ENCODE measurements at places on chromosomes 6 and 20. TPM values are rescaled to one million over a fixed set of nuclear protein-coding genes. Genes with fewer than 3 reads are reported as not detected.

DNA sequence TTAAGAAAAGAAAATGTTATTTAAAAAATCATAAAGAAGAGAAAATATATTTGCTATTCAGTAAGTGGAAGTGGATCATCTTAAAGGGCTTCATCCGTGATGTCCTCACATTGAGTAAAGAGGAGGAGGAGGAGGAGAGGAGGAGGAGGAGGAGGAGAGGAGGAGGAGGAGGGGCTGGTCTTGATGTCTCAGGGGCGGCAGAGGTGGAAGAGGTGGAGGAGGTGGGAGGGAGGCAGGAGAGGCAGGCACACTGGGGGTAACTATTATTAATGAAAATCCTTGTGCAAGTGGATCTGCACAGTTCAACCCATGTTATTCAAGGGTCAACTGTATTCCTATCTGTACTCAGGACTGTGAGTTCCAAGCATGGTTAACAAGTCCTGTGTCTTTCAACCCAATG is 47.0 kb upstream of the EDN1 start:
- H3K4me3 ChIP-seq, result no peak overlapping the region
- H3K36me3 ChIP-seq, result no peaks in the 10 kb centered on the region
- DNase-seq, result no peak
- H3K4me1 ChIP-seq, result no peaks in the 10 kb centered on the region
- H3K27ac ChIP-seq, result no peak overlapping the region

DNA sequence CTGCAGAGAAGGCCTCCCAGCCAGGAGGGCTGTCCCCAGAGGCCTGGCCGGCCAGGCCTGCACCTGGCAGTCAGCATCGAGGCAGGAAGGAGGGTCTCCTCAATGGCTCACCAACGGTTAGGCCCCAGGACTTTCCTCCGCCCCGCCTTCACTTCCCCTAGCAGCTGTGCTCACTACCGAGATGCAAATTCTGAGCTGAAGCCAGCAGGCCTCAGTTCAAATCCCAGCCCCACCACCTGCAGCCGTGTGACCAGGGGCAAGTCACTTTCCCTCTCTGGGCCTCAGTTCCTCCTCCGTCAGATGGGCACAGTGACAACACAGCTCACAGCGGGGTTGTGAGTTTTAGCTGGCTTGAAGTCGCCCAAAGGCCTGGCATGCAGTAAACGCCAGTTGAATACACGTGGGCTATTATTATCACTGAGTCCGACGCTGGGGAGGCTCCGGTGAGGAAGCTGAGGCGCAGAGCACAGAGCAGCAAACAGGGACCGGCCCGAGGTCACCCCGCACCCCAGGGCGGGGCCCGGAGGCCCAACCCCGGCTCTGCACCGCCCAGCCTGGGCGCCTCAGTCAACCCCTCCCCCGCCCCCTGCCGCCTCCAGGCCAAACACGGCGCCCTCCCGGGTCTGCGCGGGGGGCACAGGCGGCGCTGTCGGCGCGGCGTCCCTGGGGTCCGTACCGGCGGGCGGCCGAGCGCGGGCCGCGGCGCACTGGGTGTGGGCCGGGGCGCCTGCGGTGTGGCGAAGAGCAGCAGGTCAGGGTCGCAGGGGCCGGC is 671 bp downstream of the E2F1 start:
- DNase-seq, result no peak
- H3K27me3 ChIP-seq, result no peaks in the 10 kb centered on the region
- H3K4me1 ChIP-seq, result peaks cover 5% of the 10 kb centered on the region
- no peak overlapping the region for H3K27ac ChIP-seq

BEND6 gene
- 0.27 TPM for total RNA-seq

DNA sequence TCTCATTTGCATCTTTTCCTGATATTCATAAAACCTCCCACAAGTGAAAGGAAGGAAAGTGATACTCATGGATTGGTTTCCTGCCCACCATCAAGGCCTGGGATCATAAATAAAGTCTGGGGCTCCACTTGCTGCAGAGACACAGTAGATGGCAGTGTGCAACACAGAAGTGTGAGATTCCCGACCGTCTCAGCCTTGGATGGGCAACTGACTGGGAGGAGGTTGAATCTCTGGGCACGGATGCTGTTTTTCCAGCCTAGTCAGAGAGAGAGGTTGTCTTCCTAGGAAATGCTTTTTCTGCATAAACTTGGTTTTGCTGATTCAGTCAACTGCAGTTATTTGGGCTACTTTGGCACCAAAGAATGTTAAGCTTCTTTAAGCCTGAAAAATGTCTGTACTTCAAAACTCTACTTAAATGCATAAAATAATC is 9.9 kb upstream of the RFPL4B start:
- no peaks in the 10 kb centered on the region for H3K36me3 ChIP-seq
- peak; percentile 8 for DNase-seq
- no peak overlapping the region for H3K27ac ChIP-seq

GNAS gene
- 716 TPM for total RNA-seq

- H3K36me3 ChIP-seq, result no peaks in the 10 kb centered on the region
- no peak for DNase-seq
- H3K27ac ChIP-seq, result no peak overlapping the region
- no peak overlapping the region for H3K4me3 ChIP-seq
- peaks cover 4% of the 10 kb centered on the region for H3K27me3 ChIP-seq
Measured at GRCh38 chr20:58216334-58216733, 12.1 kb downstream of the ANKRD60 start.

DNA sequence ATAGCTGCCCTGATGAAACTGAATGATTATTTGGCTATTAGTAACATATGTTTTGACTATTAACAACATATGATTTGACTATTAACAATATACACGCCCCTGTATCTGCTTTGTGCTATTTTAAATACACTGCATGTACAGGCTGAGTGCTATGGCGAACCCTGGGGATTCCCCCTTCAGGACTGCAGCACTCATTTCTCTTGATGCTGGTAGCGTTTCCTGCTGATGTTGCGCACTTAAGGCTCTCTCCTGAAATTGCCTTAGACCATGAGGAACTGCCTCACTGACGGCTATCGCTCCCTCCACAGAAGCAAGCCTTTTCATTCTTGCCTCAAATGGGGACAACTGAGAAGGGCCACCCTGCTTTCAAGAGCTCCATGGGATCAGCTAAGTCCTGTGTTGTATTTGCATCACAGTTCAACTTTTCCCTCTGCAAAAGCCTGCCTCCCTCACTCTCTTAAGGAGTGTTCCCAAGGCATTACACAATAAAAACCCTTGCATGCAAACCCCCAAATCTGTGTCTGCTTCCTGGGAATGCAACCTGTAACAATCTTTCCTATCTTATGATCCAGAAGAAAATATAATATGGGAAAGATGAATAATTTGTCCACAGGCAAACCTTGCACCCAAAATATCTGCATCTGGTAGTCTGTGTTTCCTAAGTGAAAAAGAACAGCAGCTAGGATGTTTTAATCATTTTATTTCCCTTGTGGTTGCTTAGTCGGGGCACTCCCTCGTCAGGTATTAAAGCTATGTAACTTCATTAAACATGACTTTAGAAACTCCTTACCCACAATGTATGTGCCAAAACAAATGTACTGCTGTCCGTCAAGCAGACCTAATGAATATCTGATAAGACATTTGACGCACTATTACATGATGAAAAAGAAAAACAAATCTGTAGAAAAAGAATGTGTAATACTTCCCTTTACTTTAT is 456.4 kb downstream of the COL12A1 start:
- no peak overlapping the region for H3K27ac ChIP-seq
- no peaks in the 10 kb centered on the region for H3K27me3 ChIP-seq
- DNase-seq, result no peak
- no peaks in the 10 kb centered on the region for H3K4me1 ChIP-seq
- no peaks in the 10 kb centered on the region for H3K36me3 ChIP-seq
- no peak overlapping the region for H3K4me3 ChIP-seq

DNA sequence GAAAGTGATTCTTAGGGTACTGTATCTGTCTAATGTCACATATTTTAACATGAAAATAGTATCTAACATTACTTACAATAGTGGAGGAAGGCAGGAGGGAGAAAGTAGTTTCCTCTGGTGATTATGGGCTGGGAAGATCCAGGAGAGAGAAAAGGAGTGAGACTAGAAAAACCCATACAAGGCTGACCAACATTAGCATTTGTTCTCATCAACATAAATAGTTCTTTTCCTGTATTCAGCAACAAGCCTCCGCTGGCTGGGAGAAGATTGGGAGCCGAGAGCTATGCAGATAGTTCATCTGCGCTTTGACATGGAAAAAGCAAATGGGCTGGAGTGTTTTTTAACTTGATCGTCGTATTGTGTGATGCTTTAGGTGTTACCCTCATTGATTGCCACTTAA is 239.4 kb downstream of the PHACTR1 start:
- no peak overlapping the region for H3K27ac ChIP-seq
- no peak for DNase-seq
- H3K4me3 ChIP-seq, result no peak overlapping the region
- no peaks in the 10 kb centered on the region for H3K36me3 ChIP-seq

DEFB124 gene
- not detected for total RNA-seq

TCF15 gene
- total RNA-seq, result 10.7 TPM

SAMD10 gene
- total RNA-seq, result 1.0 TPM

PPP1R16B gene
- 0.66 TPM for total RNA-seq

DNA sequence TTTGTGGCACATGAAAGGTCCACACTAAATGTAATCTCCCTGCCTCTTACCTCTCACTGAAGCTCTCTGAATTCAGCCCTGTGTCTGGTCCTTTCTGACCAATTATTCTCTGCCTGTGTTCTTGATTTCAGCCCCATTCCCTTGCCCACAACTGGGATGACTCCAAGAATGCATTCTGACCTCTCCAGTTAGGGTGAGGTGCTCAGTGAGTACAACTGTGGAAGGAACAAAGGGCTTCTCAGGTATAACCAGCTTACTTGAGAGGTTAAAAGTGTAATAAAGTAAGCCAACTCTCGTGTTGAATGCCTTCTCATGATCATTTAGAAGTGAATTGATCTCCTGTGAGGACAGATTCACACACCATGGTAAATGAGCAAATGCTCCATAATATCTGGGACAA is 88.1 kb downstream of the GCLC start:
- no peak overlapping the region for H3K4me3 ChIP-seq
- H3K27me3 ChIP-seq, result no peaks in the 10 kb centered on the region
- no peak for DNase-seq
